ENCODE measurements at places on chromosomes 1 and 21.

DNA sequence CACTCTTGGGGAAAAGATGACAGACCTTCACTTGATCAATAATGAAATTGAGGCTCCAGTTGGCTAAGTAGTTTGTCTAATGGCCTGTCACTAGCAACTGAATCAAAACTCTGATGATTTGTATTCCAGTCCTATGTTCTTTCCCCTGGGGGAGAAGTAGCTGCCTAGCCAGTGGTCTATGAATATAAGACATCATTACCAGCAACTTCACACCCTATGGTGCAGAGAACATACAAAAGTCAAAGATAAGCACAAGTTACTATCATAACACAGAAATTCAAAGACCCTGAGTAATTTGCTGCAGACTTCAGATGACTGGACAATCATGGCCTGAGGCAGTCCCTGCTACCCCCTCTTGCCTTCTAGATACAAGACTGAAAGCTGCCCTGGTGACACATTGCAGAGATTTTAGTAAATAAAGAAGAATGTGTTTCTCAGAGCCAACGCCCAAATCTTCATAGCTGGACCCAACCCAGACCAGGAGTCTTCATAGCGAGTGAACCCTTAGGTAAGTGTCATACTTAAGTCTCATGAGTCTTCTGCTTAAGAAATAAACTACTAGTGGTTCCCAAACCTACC lies 993 bp downstream of the PDZK1 start:
- no peak for DNase-seq

- no peak for DNase-seq
Measured at GRCh38 chr1:116853680-116854402, 55.9 kb upstream of the PTGFRN start.

- no peak for DNase-seq
Measured at GRCh38 chr1:203720242-203720641, 44.7 kb upstream of the LAX1 start.

- DNase-seq, result no peak
Measured at GRCh38 chr1:16212251-16212961, at the start of gene ARHGEF19. TSS of gene ARHGEF19 (minus strand) at chr1:16212652. CDS start at chr1:16209054, 3,598 bp downstream.

- no peak for DNase-seq
Measured at GRCh38 chr1:6035719-6036118, 10.0 kb upstream of the KCNAB2 start.

DNA sequence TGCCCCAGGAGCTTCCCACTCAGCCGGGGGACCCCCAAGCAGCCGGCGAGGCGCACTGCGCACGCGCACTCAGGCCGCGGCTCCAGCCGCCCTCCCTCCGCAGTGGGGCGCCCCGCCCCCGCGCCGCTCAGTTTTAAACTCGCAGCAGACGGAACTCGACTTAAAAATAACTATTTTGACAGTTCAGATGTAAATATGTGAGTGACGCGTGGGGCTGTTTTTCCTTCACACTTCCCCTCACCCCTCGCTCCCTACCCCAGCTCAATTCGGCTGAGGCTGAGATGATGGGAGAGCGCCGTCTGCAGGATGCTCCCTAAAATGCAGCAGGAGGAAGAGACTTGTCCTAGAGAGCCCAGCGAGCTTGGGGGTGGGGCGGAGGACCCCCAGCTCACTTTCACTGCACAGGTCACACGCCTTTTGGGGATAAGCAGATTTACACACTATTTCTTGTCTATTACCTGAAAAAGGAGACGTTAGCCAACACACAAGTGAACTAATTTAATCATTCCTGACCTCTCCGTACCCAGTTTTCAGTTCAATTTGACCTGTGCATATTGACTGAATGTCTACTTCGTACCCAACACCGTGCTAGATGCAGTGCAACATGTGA lies 8.9 kb upstream of the LEMD1 start:
- DNase-seq, result peak; percentile 33

DNA sequence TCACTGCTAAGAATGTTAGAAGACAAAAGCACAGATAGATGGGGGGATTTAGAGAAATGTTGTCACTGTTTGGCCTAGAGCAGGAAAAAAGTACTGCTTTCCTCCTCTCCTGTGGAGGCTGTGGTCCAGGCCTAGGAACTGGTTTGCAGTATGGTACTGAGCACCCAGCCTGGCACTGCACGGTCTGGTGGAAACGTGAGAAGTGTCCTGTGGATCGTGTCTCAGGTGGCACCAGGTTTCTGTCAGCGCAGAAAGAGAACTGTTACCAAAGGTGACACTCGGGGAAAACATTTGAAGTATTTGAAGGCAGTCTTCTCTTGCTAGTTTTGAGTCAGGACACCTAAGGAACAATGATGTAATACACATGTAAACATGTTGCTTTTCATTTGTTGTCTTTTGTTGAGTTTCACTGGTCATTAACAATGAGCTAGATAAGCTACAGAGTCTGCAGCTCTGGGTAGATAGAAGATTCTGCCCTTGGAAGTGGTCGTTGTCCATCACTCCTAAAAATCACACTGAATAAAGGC lies 63.0 kb downstream of the B3GALNT2 start:
- DNase-seq, result no peak

GRCh38 chr1:37875833-37876232 lies 16.4 kb upstream of the MTF1 start:
- DNase-seq, result no peak

DNA sequence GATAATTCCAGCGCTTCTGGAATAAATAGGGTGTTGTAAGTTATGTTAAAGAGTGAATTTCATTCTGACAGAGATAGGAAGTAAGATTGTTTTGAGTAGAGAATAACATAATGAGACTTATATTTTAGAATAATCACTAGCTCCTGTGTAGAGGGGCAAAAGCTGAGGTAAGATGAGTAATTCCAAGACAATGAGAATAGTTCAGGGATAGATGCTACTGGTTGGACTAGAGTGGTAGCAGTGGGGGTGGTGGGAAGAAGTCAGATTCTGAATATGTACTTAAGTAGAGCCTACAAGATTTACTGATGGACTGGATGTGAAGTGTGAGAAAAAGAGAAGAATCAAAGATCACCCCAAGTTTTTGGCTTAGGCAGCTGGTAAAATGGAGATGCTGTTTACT lies 23.3 kb upstream of the MOV10 start:
- DNase-seq, result no peak

- DNase-seq, result no peak
Measured at GRCh38 chr1:6507461-6507911, 16.0 kb upstream of the PLEKHG5 start.

- DNase-seq, result no peak
Measured at GRCh38 chr1:34618381-34618780, 136.5 kb upstream of the GJB5 start.

DNA sequence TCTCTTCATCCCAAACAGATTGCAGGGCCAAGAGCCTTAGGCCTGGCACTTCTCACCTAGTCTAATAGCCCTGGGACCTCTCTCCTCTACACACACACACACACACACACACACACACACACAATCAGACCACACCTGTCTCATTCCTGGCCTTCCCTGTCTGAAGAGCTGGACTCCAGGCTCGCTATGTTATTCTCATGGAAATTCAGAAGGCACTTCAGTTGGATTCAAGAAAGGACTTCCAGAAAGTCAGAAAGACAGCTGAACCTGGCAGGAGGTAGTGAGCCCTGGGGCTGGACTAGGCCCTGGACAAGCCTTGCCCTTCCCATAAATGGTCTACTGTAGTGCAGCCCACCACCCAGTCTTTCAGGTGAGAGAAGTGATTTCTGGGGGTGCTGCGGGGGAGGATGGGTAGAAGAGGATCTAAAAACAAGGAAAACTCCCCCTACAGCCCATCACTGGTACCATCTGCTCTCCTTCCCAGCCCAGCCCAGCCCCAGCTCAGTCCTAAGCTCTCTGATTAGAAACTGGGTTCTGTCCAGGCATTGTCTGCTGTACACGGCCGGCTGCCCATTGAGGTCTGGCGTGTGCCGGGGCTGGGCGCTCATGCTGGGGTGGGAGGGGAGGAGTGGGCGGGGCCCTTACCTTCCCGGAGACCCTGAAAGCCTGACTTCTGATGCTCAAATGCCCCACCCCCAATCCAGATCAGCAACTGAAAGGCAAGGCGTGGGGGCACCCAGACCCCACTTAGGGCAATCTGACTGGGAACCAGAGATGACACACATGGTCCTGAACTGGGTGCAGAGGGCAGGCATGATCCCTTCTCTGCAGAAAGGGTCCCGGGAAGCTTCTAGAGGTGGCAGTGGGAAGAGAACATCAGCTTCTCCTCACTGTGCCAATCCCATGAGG lies 2.5 kb downstream of the KIF21B start:
- DNase-seq, result no peak

- DNase-seq, result no peak
Measured at GRCh38 chr21:29875036-29875716, 64.6 kb downstream of the GRIK1 start.

GRCh38 chr1:228837032-228837431 lies 101.8 kb downstream of the RHOU start:
- DNase-seq, result no peak

DNA sequence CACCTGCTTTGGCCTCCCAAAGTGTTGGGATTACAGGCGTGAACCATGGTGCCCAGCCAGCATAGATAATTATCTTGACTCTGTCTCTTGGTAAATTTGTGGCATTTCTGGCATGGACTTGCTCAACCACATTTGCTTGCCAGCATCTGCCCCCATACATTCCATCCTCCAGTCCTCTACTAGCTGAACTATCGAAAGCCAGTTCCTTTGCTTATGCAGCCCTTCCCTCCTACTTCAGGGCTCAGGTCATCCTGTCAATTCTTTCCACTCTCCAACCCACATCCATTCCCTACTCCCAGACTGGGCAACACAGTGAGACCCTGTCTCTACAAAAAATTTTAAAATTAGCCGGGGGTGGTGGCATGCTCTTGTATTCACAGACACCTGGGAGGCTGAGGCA lies 13.0 kb upstream of the UQCRHL start:
- no peak for DNase-seq

DNA sequence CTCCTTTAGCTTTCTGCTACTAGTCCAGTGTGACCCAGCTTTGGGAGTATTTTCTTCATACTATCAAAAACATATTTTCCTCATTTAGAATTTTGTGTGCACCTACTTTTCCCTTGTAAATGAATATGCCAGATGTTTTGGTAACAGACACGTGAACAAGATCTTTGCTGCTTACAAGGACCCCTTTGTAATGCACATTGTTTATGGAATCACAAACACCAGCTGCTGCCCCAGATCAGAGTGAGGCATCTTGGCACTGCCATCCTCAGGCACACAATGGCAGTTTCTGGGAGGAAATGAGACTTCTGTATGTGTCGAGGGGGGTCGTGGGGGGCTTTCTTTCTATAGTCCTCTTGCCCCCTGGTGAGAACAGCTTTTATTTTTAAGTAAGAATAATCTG lies 115.7 kb downstream of the RGL1 start:
- no peak for DNase-seq

DNA sequence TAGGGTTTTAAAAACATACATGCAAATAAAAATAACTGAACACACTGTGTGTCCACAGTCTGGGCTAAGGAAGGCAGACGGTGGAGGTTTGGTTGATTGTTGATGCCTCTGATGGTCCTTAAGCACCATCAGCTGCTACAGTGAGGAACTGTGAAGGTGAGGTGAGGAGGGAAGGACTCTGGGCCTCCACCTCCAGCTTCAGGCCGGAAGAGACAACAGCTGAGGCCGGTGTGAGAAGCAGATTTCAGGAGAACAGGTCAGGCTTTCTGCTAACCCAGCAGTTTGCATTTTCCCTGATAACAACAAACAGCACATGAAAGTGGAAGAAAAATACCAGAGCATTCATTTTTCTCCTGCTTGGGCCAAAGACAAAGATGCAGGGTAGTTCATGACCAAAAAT lies 189.9 kb upstream of the AJAP1 start:
- no peak for DNase-seq

DNA sequence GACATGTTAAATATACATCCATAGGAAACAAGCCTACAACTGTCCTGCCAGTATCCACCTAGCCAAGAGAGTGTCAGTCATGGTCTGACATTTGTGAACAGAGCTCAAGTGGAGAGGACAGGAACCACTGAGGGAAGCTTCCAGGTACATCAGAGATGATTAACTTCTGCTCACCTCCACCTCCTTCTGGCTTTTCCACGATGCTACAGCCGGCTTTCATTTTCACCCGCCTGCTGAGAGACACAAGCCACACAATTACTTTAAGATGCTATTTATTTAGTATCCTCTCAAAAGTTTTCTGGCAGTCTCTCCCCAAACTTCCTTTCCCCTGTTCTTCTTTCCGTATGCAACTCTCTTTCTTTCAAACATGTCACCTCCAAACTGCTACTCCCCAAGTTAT lies 2.1 kb downstream of the ETV3 start:
- no peak for DNase-seq

GRCh38 chr1:1243807-1244191 lies 2.7 kb downstream of the C1QTNF12 start:
- DNase-seq, result no peak

- no peak for DNase-seq
Measured at GRCh38 chr1:206002871-206003801, at the start of gene RAB7B. TSS of gene RAB7B (minus strand) at chr1:206003395. CDS start at chr1:205994135, 9,260 bp downstream.

GRCh38 chr21:32276671-32277070 lies 2.2 kb downstream of the MIS18A start:
- no peak for DNase-seq

DNA sequence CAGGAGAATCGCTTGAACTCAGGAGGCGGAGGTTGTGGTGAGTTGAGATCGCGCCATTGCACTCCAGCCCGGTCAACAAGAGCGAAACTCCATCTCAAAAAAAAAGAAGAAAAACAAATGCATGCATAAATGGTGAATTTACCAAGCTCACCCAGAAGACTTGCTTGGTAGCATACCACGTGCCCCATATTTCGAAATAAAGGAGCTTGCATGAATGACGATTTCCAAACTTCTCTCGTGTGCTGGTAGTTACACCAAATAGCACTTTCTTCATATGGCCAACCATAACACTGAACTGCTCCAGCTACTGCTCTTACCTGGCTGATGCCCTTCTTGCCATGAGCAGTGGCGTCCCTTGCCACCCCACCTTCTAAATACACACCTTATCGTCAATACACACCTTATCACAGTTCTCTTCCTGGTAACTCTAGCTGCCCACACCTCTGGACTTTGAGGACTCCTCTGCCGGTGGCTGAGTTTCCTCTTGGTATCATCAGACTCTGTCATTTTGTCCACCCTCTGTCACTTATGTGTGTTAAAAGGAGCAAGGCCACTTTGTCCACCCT lies 2.8 kb downstream of the DOP1B start:
- no peak for DNase-seq

GRCh38 chr1:45863218-45863617 lies 59.8 kb downstream of the MAST2 start:
- no peak for DNase-seq

GRCh38 chr1:46203738-46204405 lies 738 bp downstream of the LURAP1 start:
- no peak for DNase-seq

Data from stimulated activated CD8-positive, alpha-beta memory T cell treated with anti-CD3 and anti-CD28 coated beads, Interleukin-4, amount 100 ng/mL, for 4 hours (primary cell).